ENCODE measurements at places on chromosomes 1 and 21.

GRCh38 chr1:160607672-160608032 is 28.4 kb upstream of the CD84 start:
- DNase-seq = no peak

- DNase-seq = no peak
Observed at GRCh38 chr1:33460947-33461629, 11.4 kb upstream of the ZSCAN20 start.

- DNase-seq = no peak
Observed at GRCh38 chr21:14916676-14917141, 148.1 kb downstream of the NRIP1 start.

GRCh38 chr1:165068741-165069140 is 287.8 kb downstream of the LMX1A start:
- no peak for DNase-seq

DNA sequence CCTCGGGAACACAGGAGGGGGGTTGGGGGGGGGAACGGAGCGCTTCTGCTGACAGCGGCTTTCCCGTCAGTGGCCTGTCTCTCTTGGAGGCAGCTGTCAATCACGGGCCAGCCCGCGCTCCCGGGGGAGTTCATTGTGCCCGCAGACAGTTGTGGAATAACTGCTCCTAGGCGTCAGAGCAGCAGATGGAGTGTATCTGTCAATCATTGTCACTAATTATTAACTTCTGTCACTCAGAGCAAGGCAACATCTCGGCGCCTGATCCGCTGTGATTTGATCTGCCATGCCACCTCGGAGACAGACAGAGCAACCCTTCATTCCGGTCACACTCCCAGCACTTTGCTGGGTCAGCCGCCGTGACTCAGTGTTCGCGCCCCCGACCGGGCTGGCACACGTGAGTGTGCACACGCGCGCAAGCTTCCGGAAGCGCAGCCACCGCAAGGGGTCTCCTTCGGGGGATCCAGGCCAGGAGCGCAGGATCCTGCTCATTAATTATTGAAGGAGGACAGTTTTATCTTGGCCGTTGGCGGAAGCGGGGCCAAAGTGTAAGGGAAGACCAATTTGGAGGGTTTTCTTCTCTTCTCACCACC is 75.8 kb downstream of the RRAGC start:
- DNase-seq = no peak

GRCh38 chr1:5394111-5394510 is 598.1 kb downstream of the NPHP4 start:
- no peak for DNase-seq

DNA sequence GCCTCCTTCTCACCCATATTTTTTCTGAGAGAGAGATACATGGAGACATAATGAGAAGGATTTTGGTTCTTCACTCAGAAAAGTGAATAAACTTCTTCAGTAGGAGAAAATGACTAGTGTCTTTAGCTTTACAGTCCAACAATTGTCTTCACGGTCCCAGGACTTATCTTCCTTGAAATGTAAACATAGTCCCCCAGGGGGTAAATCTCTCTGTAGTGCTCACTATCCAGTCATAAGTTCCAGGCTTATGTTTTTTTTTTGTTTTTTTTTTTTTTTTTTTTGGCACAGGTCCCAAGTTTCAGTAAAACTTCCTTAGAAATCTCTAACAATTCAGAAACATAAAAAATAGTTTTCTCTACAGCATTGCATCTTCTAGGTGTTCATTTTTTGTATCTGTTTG is 890.2 kb upstream of the B3GALT2 start:
- DNase-seq = no peak

- no peak for DNase-seq
Observed at GRCh38 chr1:112363636-112364035, 32.4 kb upstream of the CTTNBP2NL start.

- DNase-seq = no peak
Observed at GRCh38 chr1:30359539-30360220, 363.7 kb downstream of the MATN1 start.

GRCh38 chr1:109615879-109616278 is 3.5 kb downstream of the GNAT2 start:
- DNase-seq = no peak

DNA sequence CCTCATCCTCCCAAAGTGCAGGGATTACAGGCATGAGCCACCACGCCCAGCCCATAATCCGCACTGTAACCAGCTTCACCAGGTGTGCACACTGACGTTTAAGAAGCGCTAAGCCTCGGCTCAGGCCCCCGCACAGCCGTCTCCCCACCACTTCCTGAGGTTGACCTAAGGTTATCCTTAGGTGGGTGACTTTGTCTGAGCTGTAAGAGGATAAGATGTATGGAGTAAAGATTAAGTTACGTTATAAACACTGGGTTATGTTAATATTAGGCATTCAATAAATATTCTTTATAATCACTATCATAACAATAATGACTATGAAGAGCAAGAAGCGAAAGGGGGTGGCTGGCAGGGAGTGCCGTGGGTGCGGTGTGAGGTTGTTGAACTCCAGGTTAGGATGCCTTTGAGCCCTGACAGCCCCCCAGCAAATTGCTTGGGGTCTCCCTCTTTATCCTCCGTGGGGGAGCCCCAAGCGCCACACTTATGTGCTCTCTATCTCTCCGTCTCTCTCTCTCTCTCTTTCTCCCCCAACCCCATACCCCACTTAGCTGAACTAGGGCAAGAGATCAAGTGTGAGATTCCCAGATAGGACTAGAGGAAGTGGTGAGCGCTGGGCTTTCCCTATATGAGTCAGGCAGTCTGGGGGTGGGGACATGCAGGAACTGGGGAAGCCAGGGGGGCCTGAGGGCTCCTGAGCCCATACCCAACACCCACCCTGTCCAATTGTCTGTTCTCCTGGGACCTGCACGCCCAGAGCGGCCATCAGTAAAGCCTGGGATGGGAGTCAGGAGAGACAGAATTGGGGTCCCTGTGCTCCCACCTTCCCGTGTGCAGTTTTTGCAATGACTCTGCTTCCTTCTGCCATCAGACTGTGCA is 7.6 kb downstream of the EFHD2 start:
- no peak for DNase-seq

DNA sequence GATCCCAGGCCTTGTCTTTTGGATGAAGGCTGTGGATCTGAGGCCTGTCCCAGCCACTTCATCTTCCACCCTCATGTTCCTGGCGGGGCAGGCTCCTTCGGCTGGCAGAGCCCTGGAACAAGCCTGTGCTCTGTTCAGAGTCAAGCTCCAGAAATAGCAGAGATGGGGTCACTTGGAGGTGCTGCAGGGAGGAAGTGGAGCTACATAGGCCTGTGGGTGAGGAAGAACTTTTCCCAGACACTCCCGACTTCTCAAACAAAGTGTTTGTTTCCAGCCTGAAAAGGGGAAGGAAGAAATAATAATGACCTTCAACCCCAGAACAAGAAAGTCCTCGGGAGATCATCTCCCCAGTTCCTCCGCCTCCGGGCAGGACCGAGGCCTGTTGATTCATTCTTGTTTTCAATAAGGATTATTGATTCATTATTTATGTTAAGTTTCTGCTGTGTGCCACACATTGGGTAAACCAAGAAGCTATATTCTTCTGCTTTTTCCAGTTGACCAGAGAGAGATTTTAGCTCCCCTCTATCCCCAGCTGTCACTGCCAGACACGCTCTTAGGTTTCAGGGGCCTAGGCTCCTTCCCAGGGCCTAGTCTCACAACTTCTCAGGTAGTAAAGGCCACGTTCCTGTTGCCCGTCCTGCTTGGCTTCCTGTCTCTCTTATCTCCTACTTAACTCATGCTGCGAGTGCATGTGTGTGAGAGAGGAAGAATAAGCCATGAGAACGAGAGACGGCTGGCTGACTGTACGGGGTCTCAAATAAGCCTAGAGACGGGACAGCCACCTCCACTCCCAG is 16.9 kb downstream of the IKBKE start:
- DNase-seq = no peak

DNA sequence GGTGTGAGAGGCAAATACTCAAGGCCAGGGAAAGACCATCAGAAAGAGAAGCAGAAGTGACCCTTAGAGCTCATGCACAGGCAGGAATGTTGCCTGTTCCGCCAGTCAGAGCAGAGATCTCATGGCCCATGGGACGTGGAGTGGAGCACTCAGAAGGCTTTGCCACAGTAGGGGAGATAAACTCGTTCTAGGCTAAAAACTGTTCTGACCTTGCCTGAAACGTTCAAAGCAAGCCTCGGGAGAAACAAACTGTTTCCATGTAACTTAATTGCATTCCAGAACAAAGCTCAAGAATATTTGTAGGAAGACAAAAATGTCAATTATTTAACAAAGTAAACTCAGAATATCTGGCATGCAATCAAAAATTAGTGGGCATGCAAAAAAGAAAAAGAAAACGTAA is 20.7 kb upstream of the SLC19A1 start:
- no peak for DNase-seq

DNA sequence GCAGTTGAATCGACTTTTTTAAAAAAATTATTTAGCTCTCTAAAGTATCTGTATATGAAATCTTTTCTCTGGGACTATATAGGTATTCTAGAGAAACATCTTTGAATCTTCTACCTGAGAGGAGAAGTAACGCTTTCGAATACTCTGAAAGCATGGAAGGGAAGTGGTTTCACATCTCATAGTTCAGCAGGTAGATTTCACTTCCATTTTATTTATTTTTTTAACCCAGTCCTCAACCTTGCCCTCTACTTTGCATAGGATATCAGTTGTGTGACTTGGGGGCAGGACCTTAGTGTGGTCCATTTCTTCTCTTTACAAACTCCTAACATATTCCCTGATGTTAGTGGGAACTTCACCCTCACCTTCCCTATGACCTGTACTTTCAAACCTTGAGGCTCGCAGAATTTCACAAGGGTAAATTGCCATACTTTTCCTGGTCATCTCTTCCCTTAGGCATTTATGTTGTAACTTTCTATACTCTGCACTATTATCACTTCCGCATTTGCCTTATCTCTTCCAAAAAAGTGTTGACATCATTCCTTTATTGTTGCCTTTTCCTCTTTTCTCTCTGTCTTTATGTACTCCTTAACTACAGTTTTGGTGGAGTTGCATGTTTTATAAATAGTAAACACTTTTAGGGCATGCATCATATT is 1208.5 kb upstream of the ADGRL4 start:
- no peak for DNase-seq

- no peak for DNase-seq
Observed at GRCh38 chr1:61081144-61081685, 1.1 kb upstream of the NFIA start.

DNA sequence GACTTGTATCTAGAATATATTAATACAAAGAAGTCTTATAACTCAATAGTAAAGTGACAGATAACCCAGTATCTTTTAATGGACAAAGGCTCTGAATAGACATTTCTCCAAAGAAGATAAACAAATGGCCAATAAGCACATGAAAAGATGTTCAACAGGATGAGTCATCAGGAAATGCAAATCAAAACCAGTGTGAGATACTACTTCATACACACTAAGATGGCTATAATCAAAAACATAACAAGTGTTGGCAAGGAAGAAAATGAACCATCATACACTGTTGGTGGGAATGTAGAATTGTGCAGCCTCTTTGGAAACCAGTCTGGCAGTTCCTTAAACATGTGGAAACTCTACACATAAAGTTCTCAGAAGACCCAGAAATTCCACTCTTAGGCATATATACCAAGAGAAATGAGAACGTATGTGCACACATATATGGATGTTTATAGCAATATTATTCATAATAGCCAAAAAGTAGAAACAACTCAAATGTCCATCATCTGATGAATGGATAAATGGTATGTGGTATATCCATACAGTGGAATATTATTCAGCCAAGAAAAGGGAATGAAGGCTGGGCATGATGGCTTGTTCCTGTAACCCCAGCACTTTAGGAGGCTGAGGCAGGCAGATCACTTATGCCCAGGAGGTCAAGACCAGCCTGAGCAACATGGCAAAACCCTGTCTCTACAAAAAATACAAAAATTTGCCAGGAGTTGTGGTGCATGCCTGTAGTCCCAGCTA is 9.9 kb upstream of the MPL start:
- DNase-seq = no peak

- DNase-seq = no peak
Observed at GRCh38 chr1:98078596-98078995, 157.8 kb upstream of the DPYD start.

All from activated CD4-positive, CD25-positive, alpha-beta regulatory T cell (primary cell).